Activated CD4-positive, alpha-beta T cell treated with anti-CD3 and anti-CD28 coated beads for 36 hours (primary cell): ENCODE measurements at places on chromosomes 1 and 21. TPM values are rescaled to one million over a fixed set of nuclear protein-coding genes. Genes with fewer than 3 reads are reported as not detected.

The OTUD7B gene
- total RNA-seq: 20.1 TPM

The CR1L gene
- total RNA-seq: not detected

DNA sequence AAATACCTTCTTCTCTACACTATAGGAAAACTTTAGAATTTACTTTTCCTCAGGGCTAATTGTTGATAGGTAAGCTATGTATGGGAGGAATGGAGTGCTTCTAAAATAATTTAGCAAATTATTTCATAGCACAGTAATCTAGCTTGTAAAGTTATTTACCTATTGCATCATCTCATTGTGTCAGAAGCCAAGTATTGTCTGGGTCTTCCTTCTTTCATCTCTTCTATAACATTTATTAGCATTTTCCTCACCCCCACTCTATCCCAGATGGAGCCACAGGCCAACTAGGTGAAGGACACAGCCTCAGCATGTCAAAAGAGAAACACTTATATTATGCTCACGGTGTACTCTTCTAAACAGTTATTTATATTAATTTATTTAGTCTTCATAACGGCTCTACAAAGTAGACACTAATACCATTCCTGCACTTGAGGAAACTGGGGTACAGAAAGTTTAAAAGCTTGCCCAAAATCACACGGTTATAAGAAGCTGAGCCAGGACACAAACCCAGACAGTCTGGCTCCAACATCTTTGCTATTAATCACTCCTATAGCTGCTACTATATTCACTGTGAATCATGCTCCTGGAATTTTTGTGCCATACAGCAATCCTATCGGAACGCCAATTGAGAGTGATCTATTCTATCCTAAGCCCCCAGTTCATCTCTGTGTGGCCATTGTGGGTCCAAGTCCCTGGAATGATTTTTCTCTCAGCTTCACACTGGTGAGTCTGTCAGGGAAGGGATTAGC lies 43.1 kb downstream of the OR10J5 start:
- no peak for DNase-seq

DNA sequence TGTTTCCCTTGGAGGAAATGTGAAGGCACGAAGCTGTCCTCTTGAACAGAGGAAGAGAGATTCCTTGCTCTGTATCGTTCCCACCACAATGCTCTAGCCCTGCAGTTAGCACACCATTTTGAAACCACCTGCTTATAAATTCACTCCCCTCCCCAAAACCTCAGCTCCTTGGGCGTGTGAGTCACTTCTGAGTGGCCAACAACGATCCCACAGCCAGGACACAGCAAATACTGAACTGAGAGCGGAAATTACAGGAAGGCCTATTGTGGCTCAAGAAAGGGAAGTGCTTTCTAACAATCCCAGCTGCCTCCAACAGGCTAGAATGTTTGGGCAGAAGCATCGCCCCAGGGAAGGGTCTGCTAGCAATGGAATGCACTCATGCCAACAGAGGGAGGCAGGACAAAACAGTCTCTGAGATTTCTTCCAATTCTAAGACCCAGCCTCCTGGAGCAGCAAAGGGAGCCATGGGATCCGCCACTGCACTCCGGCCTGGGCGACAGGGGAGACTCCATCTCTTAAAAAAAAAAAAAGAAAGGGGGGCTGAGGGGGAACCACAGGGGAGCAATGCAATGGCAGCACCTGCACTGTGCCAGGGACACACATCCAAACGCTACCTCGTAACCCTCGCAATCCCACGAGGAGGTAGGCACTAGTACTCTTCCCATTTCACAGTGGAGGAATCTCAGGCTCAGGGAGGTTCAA lies 1.9 kb downstream of the TMEM53 start:
- DNase-seq: peak; percentile 27

DNA sequence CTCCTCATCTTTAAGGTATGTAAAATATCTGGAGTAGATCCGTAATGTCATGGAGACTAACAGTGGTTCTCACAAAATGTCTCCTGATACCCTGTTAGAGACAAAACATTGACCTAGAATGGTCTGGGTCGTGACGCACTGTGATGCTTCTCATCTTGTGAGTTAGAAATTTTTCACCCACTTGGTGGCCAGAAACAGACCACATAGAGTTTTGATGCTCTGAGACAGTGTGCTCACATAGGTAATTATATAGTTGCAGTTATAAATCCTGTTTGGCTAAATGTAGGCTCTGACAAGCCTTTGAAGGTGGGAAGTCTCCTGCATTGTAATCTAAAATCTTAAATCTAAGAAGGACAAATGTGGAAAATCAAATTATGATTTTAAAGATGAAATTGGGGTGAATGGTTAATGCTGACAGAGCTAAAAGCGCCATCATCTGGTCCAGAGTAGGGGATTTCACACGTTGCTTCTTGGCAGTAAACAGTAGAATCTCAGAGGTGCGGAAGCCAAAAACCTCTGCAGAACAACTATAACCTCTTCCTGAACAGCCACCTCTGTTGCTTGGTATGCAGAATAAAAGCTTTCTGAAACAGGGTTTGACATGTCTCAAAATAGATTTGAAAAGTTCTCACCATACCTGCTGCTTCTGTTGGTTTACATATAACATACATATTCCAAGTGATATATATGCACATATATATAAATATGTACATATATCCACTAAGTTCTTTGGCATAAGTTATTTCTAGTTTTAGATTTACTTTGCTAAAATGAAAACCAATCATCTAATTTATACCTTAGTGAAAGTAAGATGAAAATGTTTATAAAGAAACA lies 17.1 kb downstream of the RPAP2 start:
- DNase-seq: peak; percentile 61

DNA sequence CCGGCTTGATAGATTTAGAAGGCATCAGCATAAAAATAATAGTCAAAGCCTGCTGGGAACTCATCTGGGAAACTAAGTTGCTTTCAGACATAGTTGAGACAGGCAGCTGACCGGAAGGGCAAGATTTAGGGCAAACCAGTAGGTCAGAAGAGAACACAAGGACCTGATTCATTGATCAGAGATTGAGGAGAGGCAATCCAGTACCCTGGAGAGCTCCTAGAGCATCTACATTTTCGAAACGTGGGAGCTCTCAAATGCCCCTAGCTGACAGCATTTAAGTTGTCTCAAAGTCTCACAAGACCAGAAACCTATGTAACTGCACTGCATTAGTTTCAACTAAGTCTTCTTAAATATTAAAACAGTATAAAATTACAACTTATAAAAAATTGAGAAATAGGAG lies 22.9 kb upstream of the MTF2 start:
- DNase-seq: peak; percentile 21

DNA sequence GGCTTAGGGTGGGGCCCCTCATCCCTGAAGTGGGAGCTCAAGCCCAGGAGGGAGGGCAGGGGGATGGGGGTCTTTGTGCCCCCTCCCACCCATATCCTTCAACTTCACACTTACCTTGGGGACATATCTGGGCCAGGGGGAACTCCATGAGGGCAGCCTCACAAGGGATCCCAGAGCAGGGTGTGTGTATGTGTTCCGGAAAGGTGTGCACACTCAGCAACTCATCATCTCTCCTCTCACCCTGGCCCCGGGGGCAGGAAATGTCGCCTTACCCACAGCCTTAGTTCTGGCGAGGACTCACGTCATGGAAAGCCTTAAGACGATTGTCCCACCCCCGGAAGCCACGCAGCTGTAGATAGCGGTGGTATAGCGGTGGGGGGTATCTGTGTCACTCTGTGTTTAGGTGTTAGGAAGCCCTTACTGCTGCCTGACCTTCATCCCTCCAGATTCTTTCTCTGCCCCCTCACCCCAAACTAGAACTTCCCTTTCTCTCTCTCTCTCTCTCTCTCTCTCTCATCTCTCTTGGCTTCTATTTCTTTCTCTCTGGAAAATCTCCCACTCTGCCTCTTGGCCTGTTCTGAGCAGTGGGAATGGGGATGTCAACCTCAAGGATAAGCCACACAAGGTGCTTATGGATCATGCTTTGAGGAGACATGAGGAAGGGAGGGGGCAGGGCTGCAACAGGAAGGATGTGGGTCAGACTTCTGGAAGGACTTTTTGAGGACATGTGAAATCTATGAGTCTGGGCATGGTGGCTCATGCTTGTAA lies at the start of gene SH2D2A:
TSS of gene SH2D2A (minus strand) at position 288 of the 768 bp plus-strand sequence. CDS start at position 148, 140 bp downstream.
- DNase-seq: peak; percentile 97
